ENCODE measurements at places on chromosomes 13 and 19.

- no peak for DNase-seq
- no peaks in the 10 kb centered on the region for H3K27me3 ChIP-seq
- no peak overlapping the region for H3K4me3 ChIP-seq
- no peaks in the 10 kb centered on the region for H3K36me3 ChIP-seq
- H3K4me1 ChIP-seq: no peaks in the 10 kb centered on the region
- H3K27ac ChIP-seq: no peak overlapping the region
These were observed 148.0 kb downstream of the PRR20E start for GRCh38 chr13:57314897-57315520.

GRCh38 chr13:97914540-97914939 lies 38.9 kb upstream of the IPO5 start:
- no peak overlapping the region for H3K4me3 ChIP-seq
- no peaks in the 10 kb centered on the region for H3K36me3 ChIP-seq
- no peak overlapping the region for H3K27ac ChIP-seq
- no peaks in the 10 kb centered on the region for H3K27me3 ChIP-seq
- no peak for DNase-seq

GRCh38 chr13:38090913-38091312 lies 221.3 kb upstream of the TRPC4 start:
- H3K36me3 ChIP-seq: no peaks in the 10 kb centered on the region
- no peaks in the 10 kb centered on the region for H3K4me1 ChIP-seq
- DNase-seq: no peak
- H3K27ac ChIP-seq: no peak overlapping the region

- peaks cover 6% of the 10 kb centered on the region for H3K4me1 ChIP-seq
- no peak for DNase-seq
- no peak overlapping the region for H3K4me3 ChIP-seq
These were observed 6.0 kb downstream of the EHD2 start for GRCh38 chr19:47719047-47719859.

DNA sequence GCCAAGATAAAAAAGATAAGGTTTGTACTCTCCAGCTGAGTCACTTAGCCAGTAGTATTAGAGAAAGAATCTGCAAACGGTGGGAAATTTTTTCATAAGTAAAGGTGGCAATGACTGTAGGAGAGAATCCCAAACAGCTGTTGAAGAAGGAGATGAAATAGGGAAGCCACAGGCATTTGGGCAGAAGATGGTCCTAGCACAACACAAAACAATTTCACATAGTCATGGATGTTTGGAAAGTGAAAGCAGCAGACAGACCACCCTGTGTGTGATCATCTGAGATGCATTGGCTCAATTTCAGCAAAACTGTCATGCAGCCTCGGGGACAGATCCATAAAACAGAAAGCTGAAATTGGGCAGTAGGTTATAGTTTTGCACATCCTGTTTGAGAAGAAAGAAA lies 2832.4 kb downstream of the PCDH9 start:
- H3K4me1 ChIP-seq: no peaks in the 10 kb centered on the region
- H3K27ac ChIP-seq: no peak overlapping the region
- DNase-seq: no peak
- no peaks in the 10 kb centered on the region for H3K27me3 ChIP-seq
- no peak overlapping the region for H3K4me3 ChIP-seq
- H3K36me3 ChIP-seq: no peaks in the 10 kb centered on the region

- H3K27ac ChIP-seq: no peak overlapping the region
- H3K4me1 ChIP-seq: no peaks in the 10 kb centered on the region
- peak; percentile 37 for DNase-seq
- H3K36me3 ChIP-seq: peaks cover 58% of the 10 kb centered on the region
- H3K27me3 ChIP-seq: no peaks in the 10 kb centered on the region
These were observed 162.7 kb downstream of the KDM4B start for GRCh38 chr19:5131506-5132205.

- H3K36me3 ChIP-seq: no peaks in the 10 kb centered on the region
- H3K4me3 ChIP-seq: no peak overlapping the region
- H3K4me1 ChIP-seq: no peaks in the 10 kb centered on the region
- DNase-seq: peak; percentile 26
- no peak overlapping the region for H3K27ac ChIP-seq
- H3K27me3 ChIP-seq: no peaks in the 10 kb centered on the region
These were observed 255.1 kb downstream of the TBC1D4 start for GRCh38 chr13:75226733-75227435.

DNA sequence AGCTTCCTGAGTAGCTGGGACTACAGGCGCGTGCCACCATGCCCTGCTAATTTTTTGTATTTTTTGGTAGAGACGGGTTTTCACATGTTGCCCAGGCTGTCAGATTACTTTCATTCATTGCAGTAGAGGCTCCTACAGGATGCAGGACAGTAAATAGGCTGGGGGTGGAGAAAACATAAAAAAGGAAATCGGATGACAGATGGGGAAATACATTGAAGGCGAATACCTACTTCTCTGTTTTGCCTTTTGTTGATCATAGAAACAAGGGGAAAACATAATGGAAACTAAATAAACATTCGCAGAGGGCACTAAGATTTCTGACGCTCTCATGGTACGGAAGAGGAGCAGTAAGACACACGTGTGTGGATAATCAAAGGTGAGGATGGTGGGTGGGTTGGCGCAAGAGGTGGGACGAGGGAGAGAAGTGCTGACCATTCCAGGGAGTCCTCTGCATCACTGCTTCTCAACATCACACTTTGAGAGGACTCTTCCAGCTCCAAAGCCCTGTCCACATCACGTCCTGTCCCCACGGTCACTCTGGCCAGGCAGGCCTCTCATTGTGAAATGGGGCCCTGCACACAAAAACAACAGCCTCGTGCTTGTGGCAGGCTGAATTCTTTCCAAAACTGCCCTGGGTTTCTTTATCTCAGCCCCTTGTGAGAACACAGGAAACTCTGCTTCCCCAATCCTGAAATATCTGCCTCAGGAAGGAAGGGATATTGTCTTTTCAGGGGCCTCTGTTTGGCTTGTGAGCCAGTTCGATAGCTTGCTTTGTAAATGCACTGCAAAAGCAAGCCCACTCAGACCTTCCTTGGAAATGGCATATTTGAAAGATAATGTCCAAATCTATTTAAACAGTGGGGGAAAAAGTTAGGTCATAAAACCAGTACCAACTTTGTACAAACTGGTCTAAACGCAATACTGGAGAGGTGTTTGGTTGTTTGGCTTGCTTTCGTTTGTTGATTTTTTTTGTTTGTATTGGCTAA lies 188.5 kb downstream of the FOXO1 start:
- no peaks in the 10 kb centered on the region for H3K4me1 ChIP-seq
- H3K4me3 ChIP-seq: no peak overlapping the region
- H3K36me3 ChIP-seq: no peaks in the 10 kb centered on the region
- no peak for DNase-seq
- peaks cover 13% of the 10 kb centered on the region for H3K27me3 ChIP-seq

- H3K36me3 ChIP-seq: no peaks in the 10 kb centered on the region
- DNase-seq: no peak
- H3K4me3 ChIP-seq: no peak overlapping the region
- H3K4me1 ChIP-seq: no peaks in the 10 kb centered on the region
- H3K27me3 ChIP-seq: no peaks in the 10 kb centered on the region
These were observed 13.0 kb downstream of the CYP2S1 start for GRCh38 chr19:41205995-41206394.

DNA sequence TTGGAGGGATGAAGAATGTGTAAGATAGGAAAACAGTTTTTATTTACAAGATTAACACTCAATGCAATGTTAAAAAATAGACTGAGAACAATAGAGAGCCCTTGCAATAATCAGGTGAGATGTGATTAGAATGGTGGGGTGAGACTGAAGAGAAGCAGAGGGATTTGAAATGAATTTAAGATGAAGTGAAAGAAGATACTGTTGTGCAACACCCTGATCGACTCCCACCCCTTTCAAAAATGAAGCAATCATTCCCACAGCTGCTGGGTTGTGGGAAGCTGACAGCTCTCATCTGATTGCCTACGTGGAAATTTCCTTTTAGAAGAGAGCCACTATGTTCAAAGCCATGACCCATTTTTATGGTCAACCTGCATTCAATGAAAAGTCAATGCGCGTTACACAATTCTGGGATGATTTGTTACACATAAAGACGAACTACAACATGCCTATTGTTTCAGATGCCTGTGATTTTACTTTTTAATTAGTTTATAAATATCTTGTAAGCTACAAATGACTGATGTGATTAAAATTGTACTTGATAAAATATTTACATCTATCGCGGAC lies 1374.8 kb downstream of the PCDH9 start:
- no peak overlapping the region for H3K4me3 ChIP-seq
- DNase-seq: no peak
- no peaks in the 10 kb centered on the region for H3K27me3 ChIP-seq
- no peak overlapping the region for H3K27ac ChIP-seq
- no peaks in the 10 kb centered on the region for H3K36me3 ChIP-seq

DNA sequence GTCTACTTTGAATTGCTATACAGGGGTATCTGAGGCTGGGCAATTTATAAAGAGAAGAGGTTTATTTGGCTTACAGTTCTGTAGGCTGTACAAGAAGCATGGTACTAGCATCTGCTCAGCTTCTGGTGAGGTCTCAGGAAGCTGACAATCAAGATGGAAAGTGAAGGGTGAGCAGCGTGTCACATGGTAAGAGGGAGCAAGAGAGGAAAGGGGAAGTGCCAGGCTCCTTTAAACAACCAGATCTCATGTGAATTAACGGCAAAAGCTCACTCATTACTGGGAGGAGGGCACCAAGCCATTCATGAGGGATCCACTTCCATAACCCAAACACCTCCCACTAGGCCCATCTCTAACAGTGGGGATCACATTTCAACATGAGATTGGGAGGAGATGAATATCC lies 222.4 kb downstream of the TDRD3 start:
- no peaks in the 10 kb centered on the region for H3K4me1 ChIP-seq
- H3K27me3 ChIP-seq: no peaks in the 10 kb centered on the region
- H3K27ac ChIP-seq: no peak overlapping the region
- H3K36me3 ChIP-seq: no peaks in the 10 kb centered on the region
- no peak overlapping the region for H3K4me3 ChIP-seq
- no peak for DNase-seq

DNA sequence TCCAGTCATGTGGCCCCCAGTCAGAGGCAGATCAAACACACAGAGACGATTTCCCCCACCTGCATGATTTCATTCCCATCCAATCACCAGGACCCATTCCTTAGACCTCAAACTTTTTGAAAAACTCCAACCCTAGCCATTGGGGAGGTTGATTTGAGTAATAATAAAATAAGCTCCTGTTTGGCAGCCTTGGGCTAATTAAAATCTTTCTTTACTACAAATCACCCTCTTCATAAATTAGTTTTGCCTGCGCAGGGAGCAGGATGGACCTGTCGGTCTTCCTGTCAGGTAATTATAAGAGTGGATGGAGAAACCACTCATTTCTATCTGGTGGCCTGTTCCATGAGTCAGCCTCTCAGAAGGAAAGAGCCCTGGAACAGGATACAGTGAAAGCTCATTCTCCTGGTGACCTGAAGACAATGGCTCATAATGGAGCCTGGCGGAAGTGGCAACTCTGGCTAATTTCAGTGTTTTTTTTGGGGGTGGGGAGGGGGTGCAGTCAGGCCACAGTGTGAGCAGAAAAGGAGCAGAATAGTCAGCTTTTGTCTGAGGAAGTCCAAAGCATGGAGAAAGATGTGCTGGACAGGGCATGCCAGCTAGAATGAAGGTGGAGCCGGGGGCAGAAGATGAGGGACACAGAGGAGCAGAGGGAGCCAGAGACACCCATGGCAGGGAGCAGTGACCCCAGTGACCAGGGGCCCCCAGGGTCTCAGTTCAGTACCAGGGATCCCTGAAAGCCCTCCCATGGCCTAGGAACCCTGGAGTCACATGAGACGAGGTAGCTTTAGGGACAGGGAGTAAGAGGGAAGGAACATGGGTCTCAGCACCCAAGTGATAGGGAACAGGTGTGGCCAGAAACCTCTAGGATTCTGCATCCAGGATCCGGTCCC lies 31.8 kb upstream of the PSG9 start:
- H3K4me1 ChIP-seq: no peaks in the 10 kb centered on the region
- DNase-seq: no peak
- H3K27ac ChIP-seq: no peak overlapping the region
- H3K27me3 ChIP-seq: no peaks in the 10 kb centered on the region
- H3K4me3 ChIP-seq: no peak overlapping the region

DNA sequence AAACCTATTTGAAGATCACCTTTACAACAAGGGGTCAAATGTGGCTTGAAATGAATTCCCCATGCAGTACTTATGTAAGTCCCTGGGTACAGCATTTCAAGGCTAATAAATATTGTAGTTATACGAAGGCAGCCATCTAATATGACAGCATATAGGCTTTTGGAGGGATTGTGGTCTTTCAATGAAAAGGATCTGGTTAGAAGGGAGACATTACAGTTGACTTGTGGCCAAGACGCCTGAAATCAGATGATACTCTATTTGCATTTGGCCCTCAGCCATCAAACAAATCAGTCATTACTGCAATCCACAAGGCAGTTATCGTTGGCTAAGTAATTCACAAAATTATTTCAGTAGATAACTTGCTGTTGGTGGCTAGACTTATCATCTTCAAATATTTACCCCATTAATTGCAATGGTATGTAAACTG lies 242.7 kb downstream of the DCLK1 start:
- no peaks in the 10 kb centered on the region for H3K27me3 ChIP-seq
- H3K36me3 ChIP-seq: no peaks in the 10 kb centered on the region
- H3K4me1 ChIP-seq: no peaks in the 10 kb centered on the region

- no peak overlapping the region for H3K27ac ChIP-seq
- no peak overlapping the region for H3K4me3 ChIP-seq
- H3K27me3 ChIP-seq: no peaks in the 10 kb centered on the region
- no peaks in the 10 kb centered on the region for H3K4me1 ChIP-seq
- no peaks in the 10 kb centered on the region for H3K36me3 ChIP-seq
These were observed 330.2 kb downstream of the NDFIP2 start for GRCh38 chr13:79811170-79811569.

DNA sequence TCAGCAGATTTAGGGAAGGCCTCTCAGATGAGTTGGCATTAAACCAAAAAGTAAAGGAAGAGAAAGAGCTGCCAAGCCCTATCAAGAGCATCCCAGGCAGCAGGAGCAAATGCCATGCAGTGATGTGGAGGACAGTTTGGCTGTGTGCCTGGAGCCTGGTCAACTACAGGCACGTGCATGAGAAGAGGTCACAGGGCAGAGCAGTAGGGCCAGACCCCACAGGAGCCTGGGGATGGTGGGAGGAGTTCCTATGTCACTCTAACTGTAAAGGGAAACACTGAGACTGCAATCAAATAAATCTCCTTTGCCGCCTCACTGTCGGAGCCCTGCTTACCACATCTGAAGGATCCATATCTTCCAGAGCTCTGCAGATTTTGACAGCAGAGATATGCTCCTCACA lies 240.5 kb downstream of the ENOX1 start:
- no peaks in the 10 kb centered on the region for H3K36me3 ChIP-seq
- peak; percentile 5 for DNase-seq

DNA sequence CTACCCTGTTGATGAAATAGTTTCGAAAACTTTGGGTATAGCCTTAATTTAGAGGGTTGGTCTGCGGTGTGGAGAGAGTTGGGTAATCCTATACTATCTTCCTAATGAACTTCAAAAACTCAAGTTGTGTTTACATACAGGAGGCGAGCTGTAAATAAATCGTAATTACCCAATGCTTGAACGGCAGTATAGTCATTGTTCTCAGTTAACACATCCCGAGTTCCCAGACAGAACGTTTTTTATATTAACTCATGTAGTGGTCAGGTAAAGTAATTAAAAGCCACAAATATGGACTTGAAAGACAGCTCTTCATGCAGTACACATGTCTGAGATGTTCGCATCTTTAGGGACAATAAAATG lies 1.5 kb downstream of the PDS5B start:
- peaks cover 3% of the 10 kb centered on the region for H3K36me3 ChIP-seq
- no peaks in the 10 kb centered on the region for H3K27me3 ChIP-seq
- H3K27ac ChIP-seq: peak overlapping the region; percentile 95
- H3K4me1 ChIP-seq: peaks cover 37% of the 10 kb centered on the region
- H3K4me3 ChIP-seq: peak overlapping the region; percentile 77
